Adipose tissue (tissue), 3 donors: ENCODE measurements at places on chromosomes 3 and 15. TPM values are rescaled to one million over a fixed set of nuclear protein-coding genes. Genes with fewer than 3 reads are reported as not detected.

Gene EEFSEC
- 8.9 TPM for polyA plus RNA-seq

Gene ERICH6
- not detected for polyA plus RNA-seq

Gene KBTBD13
- polyA plus RNA-seq, result not detected

Gene TRH
- polyA plus RNA-seq, result 0.18 TPM

Gene MLF1
- polyA plus RNA-seq, result 14.1 TPM

Gene ECE2
- polyA plus RNA-seq, result 5.5 TPM

Gene UBA5
- 23.3 TPM for polyA plus RNA-seq

Gene IL1RAP
- 1.5 TPM for polyA plus RNA-seq

Gene GABRG3
- not detected for polyA plus RNA-seq

Gene MKRN3
- 0.37 TPM for polyA plus RNA-seq

Gene QTRT2
- polyA plus RNA-seq, result 4.2 TPM

Gene RETNLB
- not detected for polyA plus RNA-seq

Gene FETUB
- polyA plus RNA-seq, result not detected

Gene IRAK2
- polyA plus RNA-seq, result 0.67 TPM

Gene SPINK8
- not detected for polyA plus RNA-seq

Gene SLCO2A1
- 5.2 TPM for polyA plus RNA-seq

Gene CPN2
- polyA plus RNA-seq, result 0.27 TPM
